ENCODE measurements at places on chromosomes 4 and X. TPM values are rescaled to one million over a fixed set of nuclear protein-coding genes. Genes with fewer than 3 reads are reported as not detected.

Gene INTU
- total RNA-seq: 17.4 TPM

- DNase-seq: no peak
These were observed 23.1 kb upstream of the PWWP3B start for GRCh38 chrX:106144755-106145639.

- no peak for DNase-seq
These were observed 34.0 kb upstream of the BCOR start for GRCh38 chrX:40131654-40132337.

Gene EDA
- total RNA-seq: 4.8 TPM

- no peak for DNase-seq
These were observed 69.3 kb downstream of the ANKRD17 start for GRCh38 chr4:73189274-73189810.

- DNase-seq: no peak
These were observed 124.9 kb upstream of the TAPT1 start for GRCh38 chr4:16351161-16351560.

All from posterior vena cava (tissue), 2 donors.